HEK293T (cell line): ENCODE measurements at places on chromosomes 2 and 18.

DNA sequence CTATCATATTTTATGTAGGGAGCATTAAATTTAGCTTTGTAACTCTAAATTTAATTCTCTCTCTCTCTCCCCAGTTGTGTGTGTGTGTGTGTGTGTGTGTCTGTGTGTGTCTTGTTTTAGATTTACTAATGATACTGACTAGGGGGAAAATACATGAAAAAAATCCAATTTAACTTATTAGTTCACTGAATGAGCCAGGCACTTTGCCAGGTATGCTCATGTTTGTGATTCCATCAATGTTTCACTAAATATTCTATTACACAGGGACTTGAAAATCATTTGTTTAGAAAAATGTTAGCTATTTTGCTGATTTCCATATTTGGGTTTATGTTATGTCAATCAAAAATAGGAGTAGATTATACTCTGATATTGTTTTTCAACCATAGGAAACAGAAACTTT, 203.7 kb upstream of the ZNF804A start:
- DNase-seq, result no peak

GRCh38 chr2:219149667-219150066, 10.9 kb downstream of the NHEJ1 start:
- no peak for DNase-seq

- DNase-seq, result no peak
Measured at GRCh38 chr2:121816797-121817196, 61.3 kb downstream of the TSN start.

- DNase-seq, result no peak
Measured at GRCh38 chr2:224195925-224196571, 157.0 kb upstream of the SERPINE2 start.

GRCh38 chr2:209463226-209463625, 39.4 kb downstream of the MAP2 start:
- DNase-seq, result peak; percentile 31

- no peak for DNase-seq
Measured at GRCh38 chr2:106516436-106516835, 29.3 kb downstream of the CD8B2 start.

- DNase-seq, result no peak
Measured at GRCh38 chr2:101881131-101881530, 110.6 kb upstream of the IL1R2 start.

DNA sequence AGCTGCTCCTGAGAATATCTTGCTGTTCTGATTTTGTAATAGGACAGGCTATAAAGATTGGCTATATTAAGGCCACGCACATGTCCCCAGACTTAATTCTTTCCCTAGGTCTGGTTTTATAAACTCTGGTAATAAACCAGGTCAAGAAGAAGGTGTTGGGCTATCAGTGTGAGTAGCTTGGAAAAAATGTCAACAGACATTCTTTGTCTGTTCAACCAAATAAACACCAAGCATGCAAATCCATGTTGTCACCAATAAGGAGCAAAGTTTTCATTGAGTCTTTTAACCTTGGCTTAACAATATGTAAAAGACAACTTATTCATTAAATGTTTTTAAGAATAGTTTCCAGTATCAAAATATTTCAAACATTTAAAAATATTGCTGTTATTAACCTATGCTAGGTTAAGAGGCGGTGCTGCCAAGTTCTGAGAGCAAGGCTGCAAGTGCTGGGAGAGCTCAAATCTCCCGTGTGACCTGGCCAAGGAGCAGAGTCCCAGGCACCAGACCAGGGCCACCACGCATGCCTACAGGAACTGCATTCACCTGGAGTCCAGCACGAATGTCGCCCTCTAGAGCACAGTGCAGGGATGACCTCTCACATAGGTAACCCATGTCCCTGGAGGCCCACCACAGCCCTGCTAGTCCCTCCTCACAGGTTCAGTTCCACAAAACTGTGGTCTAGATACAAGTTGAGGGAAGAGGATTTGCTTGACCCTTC, 120.5 kb upstream of the POU3F3 start:
- DNase-seq, result peak; percentile 65
